ENCODE measurements at places on chromosomes 5 and 9.

GRCh38 chr5:135376961-135377624 is 21.9 kb downstream of the MACROH2A1 start:
- DNase-seq = no peak

DNA sequence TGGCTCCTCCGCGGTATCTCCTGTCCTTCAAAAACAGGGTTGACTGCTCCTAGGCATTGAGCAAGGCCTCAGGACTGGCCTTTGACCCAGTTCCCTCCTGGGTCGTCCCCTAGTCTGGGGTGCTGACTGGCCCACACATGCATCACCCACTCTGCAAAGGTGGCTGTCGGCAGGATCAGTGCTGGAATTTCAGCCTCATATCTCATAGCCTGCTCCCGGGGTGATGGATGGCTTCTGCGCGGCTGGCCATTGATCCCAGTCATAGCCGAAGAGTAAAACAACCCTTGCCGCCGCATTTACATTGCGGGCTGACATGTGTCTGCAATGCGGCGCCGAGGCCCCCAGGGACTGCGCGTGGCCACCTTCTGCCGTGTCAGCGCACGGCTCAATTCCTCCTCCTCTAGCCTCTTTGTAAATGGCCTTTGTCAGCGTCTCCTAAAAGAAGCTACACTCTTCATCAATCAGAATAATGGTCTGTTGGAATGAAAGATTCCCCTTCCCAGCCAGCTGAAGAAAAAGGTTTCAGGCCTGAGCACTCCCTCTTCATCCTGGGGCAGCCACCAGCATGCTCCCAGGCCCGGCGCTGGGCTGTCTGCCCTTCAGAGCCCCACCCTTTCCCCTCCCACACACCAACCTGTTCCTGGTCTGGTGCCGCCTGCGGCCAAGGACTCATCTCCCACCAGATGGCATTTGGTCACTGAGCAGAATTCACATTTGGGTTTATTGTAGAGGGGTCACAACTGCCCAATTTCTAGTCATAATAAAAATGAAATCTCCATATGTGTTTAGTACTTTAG is 159.0 kb downstream of the PJA2 start:
- DNase-seq = no peak

DNA sequence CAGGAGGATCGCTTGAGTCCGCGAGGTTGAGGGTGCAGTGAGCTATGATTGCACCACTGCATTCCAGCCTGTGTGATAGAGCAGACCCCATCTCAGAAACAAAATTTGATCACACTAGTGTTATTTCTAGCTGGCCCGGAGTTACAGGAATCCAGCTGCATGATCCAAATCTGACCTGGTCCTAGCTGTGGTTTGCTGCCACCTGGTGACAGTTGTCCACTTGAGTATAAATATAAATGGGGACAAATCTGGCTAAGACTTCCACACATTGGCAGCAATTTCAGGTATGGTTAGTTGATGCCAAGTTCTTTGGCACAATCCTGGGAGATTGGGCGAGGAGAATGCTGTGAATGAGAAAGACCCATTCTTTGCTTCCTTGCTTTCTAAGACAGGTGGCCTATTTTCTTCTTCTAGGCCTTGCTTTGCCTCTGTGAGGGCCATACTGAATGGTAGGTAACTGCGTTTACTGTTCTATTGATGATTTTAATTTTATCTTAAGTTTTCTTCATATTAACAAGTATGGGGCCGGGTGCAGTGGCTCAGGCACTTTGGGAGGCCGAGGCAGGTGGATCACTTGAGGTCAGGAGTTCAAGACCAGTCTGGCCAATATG is 35.4 kb downstream of the UBE2R2 start:
- DNase-seq = peak; percentile 52

DNA sequence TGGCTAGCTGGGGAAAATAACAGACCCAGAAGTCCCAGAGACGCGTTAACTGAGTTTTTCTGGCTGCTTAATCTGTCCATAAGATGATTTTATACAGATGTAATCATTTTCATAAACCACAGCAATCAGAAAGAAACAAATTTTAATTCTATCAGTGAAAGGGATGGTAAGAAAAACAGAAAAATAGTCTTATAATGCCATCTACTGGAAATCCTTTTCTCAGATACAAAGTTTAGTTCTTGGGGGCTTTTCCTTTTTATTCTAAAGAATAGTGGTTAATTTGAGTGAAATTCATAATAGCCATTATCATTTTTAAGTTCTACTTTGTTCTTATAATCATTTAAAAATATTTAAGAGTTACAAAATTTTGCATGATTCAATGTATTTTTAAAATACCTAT is 44.4 kb downstream of the DROSHA start:
- DNase-seq = no peak

DNA sequence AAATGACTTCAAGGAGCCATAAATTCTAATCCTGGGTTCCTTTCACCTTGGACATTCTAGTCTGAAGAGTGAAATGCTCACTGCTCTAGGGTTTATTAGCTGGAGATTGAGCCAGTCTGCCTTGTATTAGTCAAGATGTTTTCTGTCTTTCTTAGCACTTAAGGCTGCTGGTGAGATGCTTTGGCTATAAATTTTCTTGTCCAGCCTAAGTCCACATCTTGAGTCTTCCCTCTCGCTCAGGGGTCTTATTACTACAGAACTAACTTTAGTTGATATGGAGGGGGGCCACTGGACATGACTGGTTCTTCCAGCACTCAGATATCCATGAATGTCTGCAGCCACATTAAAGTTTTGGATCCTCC is 316.4 kb downstream of the ARHGAP26 start:
- no peak for DNase-seq

- DNase-seq = no peak
Observed at GRCh38 chr5:168557389-168557788, 21.8 kb downstream of the PANK3 start.

GRCh38 chr5:139404484-139404840 is 573 bp upstream of the SPATA24 start:
- no peak for DNase-seq

- DNase-seq = no peak
Observed at GRCh38 chr5:176921714-176922113, 22.6 kb upstream of the HK3 start.

DNA sequence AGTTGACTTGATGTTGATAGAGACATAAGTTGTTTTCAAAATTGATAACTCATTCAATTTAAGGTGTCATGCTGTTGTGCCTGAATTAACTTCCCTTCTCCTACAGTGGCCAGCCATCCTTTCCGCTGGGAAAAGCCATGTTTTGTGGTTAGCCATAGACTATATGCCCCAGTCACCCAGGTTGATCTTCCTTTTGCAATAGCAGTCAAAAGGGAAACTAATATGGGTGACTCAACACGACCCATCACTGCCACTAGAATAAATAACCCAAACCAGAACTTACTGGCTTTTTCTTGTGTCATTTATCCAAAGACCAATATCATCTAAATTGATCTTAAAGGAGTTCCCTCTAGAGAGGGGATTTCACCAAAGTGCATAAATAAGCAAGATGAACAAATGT is 87.4 kb downstream of the PTCD2 start:
- no peak for DNase-seq

- DNase-seq = no peak
Observed at GRCh38 chr5:125890511-125890931, 532.7 kb upstream of the GRAMD2B start.

DNA sequence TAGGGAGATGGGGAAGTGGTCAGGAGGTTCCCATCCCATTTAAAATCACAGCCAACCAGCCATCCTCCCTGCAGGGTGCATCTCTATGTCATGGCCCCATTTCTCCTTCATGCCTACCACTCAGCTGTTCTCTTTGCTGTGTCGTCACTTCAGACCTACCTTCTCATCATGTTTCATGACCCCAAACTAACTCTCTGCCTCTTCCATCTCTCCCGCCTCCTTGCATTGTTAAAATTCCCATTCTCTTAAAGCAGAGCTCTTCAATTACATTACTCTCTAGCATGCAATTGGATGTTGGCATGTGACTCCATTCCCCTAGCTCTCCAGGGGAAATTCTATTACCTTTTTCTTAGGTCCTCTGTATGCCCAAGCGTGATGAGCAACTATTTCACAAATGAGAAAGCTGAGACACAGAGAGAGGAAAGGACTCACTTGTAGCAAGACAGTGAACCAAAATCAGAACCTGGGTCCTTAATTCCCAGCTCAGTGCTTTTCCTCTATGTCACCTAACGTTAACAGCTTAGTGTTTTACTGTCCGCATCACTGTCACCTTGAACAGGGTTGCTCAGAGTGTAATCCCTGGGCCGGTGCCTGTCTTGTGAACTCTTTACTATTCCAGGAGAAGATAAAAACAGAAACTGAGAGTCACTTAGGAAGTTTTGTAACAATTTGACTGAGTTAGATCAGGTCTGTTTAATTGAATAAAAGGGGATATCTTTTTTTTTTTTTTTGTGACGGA is 28.1 kb downstream of the PDE6A start:
- DNase-seq = no peak

DNA sequence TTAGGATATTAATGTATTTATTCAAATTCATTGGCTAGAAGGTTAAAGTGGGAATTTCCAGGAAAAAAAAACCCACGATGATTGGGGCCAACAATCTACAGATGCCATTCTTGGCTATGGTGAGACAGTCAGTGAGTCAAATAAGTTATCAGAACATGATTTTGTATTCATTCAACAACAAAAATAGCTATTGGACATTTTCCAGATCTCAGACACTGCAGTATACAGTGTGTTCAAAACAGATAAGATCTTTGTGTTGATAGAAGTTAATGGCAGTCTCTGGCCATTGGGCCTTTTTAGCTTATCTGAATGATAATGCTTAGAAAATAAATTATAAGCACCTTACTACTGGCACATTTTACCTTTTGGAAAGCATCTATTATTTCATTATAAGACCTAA is 547.7 kb downstream of the MAT2B start:
- no peak for DNase-seq

- DNase-seq = no peak
Observed at GRCh38 chr9:71349218-71349617, 227.8 kb upstream of the TRPM3 start.

DNA sequence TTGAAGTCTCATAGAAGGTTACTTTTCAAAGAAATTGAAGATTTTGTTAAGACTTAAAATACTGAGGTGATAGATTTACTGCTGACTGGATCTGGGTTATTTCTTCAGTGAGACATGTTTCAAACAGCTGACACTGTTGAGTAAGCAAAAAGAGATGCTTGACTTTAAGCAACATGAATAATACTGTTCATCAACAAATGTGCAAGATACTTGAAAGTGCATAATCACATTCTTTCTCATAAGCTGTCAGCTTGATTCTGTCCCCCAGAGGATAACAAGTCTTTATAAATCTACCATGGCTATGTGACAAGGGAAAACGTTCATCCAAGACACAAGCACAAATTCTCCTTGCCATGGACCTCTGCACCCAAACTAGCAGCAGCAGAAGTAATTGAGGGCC is 260.1 kb upstream of the CDH18 start:
- DNase-seq = no peak

- DNase-seq = no peak
Observed at GRCh38 chr9:110198357-110198756, 9.6 kb downstream of the C9orf152 start.

DNA sequence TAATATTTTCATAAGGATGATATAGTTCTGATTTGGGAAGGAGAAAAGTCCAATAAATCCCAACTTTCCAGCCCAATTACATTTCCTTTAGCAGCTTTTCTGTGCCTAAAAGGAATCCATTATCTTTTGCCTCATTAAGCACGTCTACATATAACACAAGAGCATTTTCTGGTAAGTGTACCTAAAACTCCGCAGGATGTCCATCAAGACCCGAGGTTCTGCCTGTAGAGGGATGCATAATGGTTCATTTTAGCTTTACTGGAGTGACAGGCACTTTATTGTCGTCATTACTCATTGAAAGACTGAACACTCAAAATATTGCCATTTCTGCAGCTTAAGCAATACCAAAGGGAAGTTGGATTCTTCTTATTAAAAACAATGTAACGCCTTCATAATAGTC is 669.0 kb downstream of the PRELID2 start:
- no peak for DNase-seq

Data from NCI-H146 (cell line).